ENCODE measurements at places on chromosomes 7 and 10. TPM values are rescaled to one million over a fixed set of nuclear protein-coding genes. Genes with fewer than 3 reads are reported as not detected.

SFMBT2 gene
- total RNA-seq = 22.3 TPM

PLXNA4 gene
- total RNA-seq = 0.06 TPM

GALNT17 gene
- total RNA-seq = not detected

CYP3A4 gene
- total RNA-seq = not detected

KNDC1 gene
- 1.4 TPM for total RNA-seq

SLC18A3 gene
- not detected for total RNA-seq

VGF gene
- total RNA-seq = not detected

CLCN1 gene
- not detected for total RNA-seq

ANXA8L1 gene
- not detected for total RNA-seq

TAX1BP1 gene
- 111 TPM for total RNA-seq

AMPH gene
- total RNA-seq = 0.26 TPM

DNA sequence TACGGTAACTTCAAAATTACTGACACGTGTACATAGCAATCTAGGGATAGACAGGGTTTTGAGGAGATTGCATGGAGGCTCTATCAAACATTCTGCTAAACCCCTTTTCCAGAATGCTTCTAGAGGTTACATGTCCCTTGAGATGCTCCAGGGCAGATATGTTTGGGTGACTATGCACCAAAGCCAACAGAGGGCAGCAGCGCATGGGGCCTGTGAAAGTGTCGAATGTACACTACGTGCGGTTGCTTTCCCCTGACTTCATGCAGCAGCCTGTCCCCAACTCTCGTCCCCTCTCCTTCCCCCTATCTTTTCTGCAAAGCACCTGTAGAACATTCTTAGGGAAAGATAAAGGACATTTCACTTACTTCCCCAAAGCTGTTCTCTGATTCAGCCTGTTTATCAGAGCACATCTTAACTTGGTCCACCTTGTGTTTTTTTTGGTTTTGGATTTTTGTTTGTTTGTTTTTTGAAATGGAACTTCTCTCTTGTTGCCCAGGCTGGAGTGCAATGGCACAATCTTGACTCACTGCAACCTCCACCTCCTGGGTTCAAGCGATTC is 90.2 kb downstream of the UBE3C start:
- no peaks in the 10 kb centered on the region for H3K4me1 ChIP-seq
- no peak overlapping the region for H3K27ac ChIP-seq
- peak; percentile 25 for DNase-seq

DNA sequence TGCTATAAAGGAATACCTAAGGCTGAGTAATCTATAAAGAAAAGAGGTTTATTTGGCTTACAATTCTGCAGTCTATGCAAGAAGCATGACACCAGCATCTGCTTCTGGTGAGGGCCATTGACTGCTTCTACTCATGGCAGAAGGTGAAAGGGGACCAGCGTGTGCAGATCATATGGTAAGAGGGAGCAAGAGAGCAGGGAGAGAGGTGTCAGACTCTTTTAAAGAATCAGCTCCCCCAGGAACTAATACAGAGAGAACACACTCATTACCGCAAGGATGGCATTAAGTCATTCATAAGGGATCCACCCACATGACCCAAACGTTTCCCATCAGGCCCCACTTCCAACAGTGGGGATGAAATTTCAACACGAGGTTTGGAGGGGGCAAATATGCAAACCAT is 3.5 kb upstream of the COL28A1 start:
- H3K27ac ChIP-seq = no peak overlapping the region
- no peaks in the 10 kb centered on the region for H3K36me3 ChIP-seq
- no peak overlapping the region for H3K4me3 ChIP-seq
- H3K27me3 ChIP-seq = no peaks in the 10 kb centered on the region
- no peaks in the 10 kb centered on the region for H3K4me1 ChIP-seq
- DNase-seq = no peak

- no peak overlapping the region for H3K27ac ChIP-seq
- no peaks in the 10 kb centered on the region for H3K36me3 ChIP-seq
- H3K27me3 ChIP-seq = no peaks in the 10 kb centered on the region
- H3K4me1 ChIP-seq = no peaks in the 10 kb centered on the region
- no peak for DNase-seq
- H3K4me3 ChIP-seq = no peak overlapping the region
Observed at GRCh38 chr10:34503704-34504103, 311.4 kb downstream of the PARD3 start.

DNA sequence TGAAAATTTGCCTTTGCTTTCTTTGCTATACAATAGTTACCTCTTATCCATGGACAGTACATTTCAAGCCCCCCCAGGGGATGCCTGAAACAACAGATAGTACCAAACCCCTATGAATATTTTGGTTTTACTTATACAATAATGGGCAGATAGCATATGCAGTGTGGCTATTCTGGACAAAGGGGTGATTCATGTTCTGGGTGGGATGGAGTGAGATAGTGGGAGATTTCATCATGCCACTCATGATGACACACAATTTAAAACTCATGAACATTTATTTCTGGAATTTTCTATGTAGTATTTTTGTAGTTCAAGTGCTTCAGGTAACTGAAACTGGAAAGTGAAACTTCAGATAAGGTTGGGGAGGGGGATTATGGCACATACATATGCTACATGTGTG is 12.0 kb downstream of the STARD3NL start:
- H3K4me1 ChIP-seq = peaks cover 4% of the 10 kb centered on the region
- no peaks in the 10 kb centered on the region for H3K36me3 ChIP-seq
- DNase-seq = no peak
- H3K27me3 ChIP-seq = no peaks in the 10 kb centered on the region

- H3K27ac ChIP-seq = no peak overlapping the region
- DNase-seq = no peak
- no peaks in the 10 kb centered on the region for H3K27me3 ChIP-seq
- H3K4me3 ChIP-seq = no peak overlapping the region
- no peaks in the 10 kb centered on the region for H3K36me3 ChIP-seq
- H3K4me1 ChIP-seq = no peaks in the 10 kb centered on the region
Observed at GRCh38 chr7:129650056-129650758, 38.7 kb downstream of the NRF1 start.

- H3K27me3 ChIP-seq = peaks cover 16% of the 10 kb centered on the region
- H3K27ac ChIP-seq = no peak overlapping the region
- no peak overlapping the region for H3K4me3 ChIP-seq
- DNase-seq = no peak
- H3K36me3 ChIP-seq = no peaks in the 10 kb centered on the region
- H3K4me1 ChIP-seq = no peaks in the 10 kb centered on the region
Observed at GRCh38 chr10:1735562-1735961, 1.8 kb downstream of the ADARB2 start.

GRCh38 chr10:119290301-119291048 is 83.1 kb downstream of the GRK5 start:
- DNase-seq = no peak
- H3K36me3 ChIP-seq = no peaks in the 10 kb centered on the region
- H3K4me1 ChIP-seq = peaks cover 72% of the 10 kb centered on the region
- no peak overlapping the region for H3K27ac ChIP-seq
- no peak overlapping the region for H3K4me3 ChIP-seq
- H3K27me3 ChIP-seq = no peaks in the 10 kb centered on the region

DNA sequence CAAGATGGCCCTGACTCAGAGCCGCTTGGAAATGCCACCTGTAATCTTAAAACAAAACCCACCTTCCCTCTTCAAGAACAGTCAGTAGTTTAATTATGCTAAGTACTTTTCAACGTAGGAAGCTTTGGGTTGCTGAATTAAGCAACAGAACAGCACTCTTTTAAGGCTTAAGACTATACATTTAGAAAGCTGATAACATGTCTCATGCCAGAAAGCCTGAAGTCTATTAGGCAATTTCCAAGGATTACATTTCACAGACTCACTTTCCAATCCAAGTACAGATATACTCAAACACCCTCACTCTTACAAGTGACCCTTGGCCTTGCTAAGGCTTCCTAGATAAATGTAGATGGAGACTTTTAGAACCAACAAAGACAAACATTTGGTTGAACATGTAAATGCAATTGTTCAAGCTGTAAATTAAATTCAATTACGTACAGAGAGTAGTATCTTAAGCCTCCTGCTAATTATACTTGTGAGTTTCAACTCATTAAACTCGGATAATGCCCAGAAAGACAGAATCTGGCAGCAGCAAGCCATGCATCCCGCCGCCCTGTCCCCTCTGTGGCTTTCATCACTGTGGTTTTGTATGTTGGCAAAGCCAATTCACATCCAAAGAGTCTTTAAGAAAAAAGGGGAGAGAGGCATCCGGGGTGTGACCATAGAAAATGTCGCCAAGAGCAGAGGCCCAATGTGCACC is 283.1 kb upstream of the NRP1 start:
- no peaks in the 10 kb centered on the region for H3K4me1 ChIP-seq
- no peak overlapping the region for H3K4me3 ChIP-seq
- no peak overlapping the region for H3K27ac ChIP-seq
- DNase-seq = no peak

DNA sequence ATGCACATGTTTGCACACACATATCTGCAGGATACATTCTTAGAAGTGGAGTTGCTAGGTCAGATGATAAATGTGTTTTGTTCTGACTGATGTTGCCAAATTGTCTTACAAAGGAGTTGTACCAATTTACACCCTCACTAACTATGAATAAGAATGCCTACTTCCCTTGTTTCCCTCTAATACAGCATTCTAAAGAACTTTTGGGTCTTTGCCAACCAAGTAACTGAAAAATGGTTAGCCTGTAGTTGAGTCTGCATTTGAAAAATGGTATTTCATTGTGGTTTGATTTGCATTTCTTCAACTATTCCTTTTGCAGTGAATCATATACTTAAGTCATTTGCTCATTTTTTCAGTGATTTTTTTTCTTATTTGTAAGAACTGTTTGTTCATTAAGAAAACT is 48.4 kb downstream of the TMEM26 start:
- no peaks in the 10 kb centered on the region for H3K27me3 ChIP-seq
- no peaks in the 10 kb centered on the region for H3K36me3 ChIP-seq
- H3K4me1 ChIP-seq = no peaks in the 10 kb centered on the region
- no peak for DNase-seq
- no peak overlapping the region for H3K27ac ChIP-seq
- H3K4me3 ChIP-seq = no peak overlapping the region

- peaks cover 6% of the 10 kb centered on the region for H3K27me3 ChIP-seq
- no peak for DNase-seq
- no peak overlapping the region for H3K27ac ChIP-seq
Observed at GRCh38 chr7:101625031-101625791, 3.9 kb downstream of the MYL10 start.

- no peaks in the 10 kb centered on the region for H3K4me1 ChIP-seq
- no peaks in the 10 kb centered on the region for H3K27me3 ChIP-seq
- H3K36me3 ChIP-seq = no peaks in the 10 kb centered on the region
- H3K27ac ChIP-seq = no peak overlapping the region
Observed at GRCh38 chr7:97145068-97145467, 27.6 kb downstream of the SDHAF3 start.

DNA sequence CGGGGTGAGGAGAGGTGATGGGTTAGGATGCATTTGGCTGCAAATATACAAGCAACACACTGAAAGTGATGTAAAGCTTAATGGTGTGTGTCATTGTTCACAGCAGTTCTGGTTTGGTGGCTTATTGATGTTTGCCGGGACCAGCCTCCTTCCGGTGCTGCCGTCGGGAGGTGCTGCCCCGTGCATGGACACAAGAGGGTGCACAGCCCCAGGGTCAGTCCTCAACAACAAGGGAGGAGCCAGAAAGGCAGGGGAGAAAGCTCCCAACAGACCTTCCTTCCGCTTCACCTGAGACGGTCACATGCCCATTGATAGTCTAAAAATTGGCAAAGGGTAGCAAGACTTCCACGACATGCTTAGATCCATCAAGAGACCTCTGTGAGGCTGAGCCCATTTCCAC is 9.5 kb downstream of the RNF32 start:
- H3K4me3 ChIP-seq = no peak overlapping the region
- H3K27ac ChIP-seq = no peak overlapping the region
- H3K36me3 ChIP-seq = no peaks in the 10 kb centered on the region
- no peaks in the 10 kb centered on the region for H3K27me3 ChIP-seq
- no peak for DNase-seq

GRCh38 chr10:58014436-58014835 is 253.3 kb downstream of the IPMK start:
- H3K4me1 ChIP-seq = no peaks in the 10 kb centered on the region
- no peak for DNase-seq
- no peak overlapping the region for H3K4me3 ChIP-seq
- no peak overlapping the region for H3K27ac ChIP-seq
- no peaks in the 10 kb centered on the region for H3K27me3 ChIP-seq

DNA sequence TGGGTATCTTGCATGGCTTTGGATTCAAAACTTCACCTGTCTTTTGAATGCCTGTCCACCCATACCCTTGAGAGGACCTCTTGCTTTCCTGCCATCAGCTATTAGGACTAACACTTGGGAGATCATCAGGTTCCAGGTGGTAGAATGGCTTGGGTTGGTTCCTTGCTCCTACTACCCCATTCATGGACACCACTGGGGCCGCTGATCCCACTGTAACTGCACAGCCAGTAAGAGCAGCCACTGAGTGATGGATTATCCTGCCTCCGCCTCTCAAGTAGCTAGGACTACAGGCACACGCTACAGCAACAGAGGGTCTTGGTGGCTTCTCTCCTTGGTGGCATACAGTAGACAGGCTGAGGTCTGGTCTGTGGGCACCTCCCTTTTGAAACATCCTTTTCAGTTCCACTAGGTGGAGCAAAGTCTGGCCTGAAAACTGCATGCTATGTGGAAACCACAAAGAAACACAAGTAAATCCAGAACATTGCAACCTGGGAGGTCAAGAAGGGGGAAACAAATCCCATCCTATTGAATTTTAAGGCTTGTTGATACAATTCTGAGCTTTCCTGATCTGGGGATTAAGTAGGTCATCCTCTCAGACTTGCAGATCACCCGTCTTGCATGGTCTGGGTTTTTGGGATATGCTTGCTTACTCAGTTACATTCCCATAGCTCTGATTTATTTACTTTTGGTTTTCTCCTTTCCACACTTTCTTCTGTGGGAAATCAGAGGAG is 9.4 kb downstream of the WBP1L start:
- no peaks in the 10 kb centered on the region for H3K36me3 ChIP-seq
- no peak for DNase-seq
- H3K4me1 ChIP-seq = peaks cover 35% of the 10 kb centered on the region
- H3K27ac ChIP-seq = no peak overlapping the region
- H3K27me3 ChIP-seq = no peaks in the 10 kb centered on the region

- no peaks in the 10 kb centered on the region for H3K4me1 ChIP-seq
- no peak overlapping the region for H3K4me3 ChIP-seq
- no peak overlapping the region for H3K27ac ChIP-seq
- peaks cover 62% of the 10 kb centered on the region for H3K36me3 ChIP-seq
- no peak for DNase-seq
- no peaks in the 10 kb centered on the region for H3K27me3 ChIP-seq
Observed at GRCh38 chr7:107201795-107202450, 33.1 kb downstream of the HBP1 start.

- no peak overlapping the region for H3K4me3 ChIP-seq
- DNase-seq = no peak
- H3K27ac ChIP-seq = no peak overlapping the region
Observed at GRCh38 chr10:3734111-3734510, 50.9 kb downstream of the KLF6 start.

All from CD4-positive, alpha-beta memory T cell (primary cell).